ENCODE measurements at places on chromosomes 3 and 15.
A peak's percentile ranks its signal among the peaks of the same experiment; 100 is the strongest.

GRCh38 chr3:128133273-128133883, 9.8 kb upstream of the RUVBL1 start:
- peak; percentile 66 for DNase-seq

DNA sequence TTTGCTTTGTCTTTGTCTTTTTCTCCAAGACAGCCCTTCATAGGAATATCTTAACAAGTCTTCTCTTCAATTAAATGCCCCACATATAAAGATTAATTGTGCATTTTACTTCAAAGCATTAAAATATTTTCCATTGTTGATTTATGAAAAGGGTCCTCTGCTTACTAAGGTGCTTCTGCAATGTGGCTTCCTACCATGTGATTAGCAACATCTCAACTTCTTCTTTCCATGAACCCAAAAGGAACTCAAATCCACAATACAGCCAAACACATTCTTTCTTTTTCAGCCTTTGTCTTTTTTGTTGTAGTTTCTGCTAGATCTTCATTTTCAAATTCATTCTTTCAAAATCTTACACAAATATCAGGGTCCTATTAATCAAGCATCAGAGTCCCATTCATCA, 309.2 kb downstream of the NSUN3 start:
- DNase-seq, result no peak

DNA sequence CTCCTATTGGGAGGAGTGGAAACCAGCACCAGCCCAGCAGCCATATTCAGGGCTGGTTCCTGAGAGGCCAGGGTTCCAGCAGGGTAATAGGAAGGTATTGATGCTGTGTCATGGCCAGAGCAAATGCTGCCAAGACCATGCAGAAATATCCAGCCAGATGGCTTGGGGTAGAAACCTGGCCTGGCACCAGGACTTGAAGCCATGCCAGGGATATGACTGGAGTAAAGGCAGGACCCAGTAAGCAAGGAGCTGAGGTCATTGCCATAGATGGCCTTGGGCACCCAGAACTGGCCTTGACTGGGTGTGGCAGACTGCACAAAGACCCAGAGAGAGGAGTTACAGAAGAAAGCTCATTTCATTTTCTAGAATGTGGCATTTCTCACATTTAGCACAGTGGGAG, 257.6 kb upstream of the GOLGA6L4 start:
- DNase-seq, result no peak

DNA sequence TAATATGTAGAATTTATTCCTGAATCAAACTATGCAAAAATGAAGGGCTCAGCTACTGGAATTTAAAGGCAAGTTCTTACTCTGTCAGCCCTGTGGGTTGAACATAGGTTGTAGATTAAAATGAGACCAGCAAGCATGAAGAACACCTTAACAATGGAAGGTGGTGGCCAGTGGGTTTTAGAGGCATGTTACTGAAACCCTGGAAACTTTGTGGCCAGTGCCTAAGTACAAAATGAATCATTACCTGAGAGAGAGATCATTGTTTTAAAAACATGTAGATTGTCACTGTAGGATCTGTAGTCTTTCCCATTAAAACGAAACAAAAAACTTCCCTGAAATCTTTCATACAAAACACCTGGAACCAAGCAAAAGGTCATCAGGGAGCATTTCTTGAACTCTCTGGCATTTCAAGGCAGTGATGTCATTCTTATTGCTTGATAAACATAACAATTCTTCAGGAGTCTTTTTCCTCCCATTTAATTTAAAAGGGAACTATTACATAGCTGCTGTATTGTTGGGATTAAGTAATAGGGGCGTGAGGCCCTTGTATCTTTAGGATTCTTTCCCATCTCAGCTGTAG, 51.8 kb downstream of the TMEM108 start:
- no peak for DNase-seq

GRCh38 chr3:127053979-127054378, 71.1 kb downstream of the PLXNA1 start:
- no peak for DNase-seq

- DNase-seq, result no peak
These were observed 159.6 kb downstream of the MEIS2 start for GRCh38 chr15:36940636-36941260.

GRCh38 chr3:153113541-153113940, 48.5 kb upstream of the RAP2B start:
- DNase-seq, result no peak

DNA sequence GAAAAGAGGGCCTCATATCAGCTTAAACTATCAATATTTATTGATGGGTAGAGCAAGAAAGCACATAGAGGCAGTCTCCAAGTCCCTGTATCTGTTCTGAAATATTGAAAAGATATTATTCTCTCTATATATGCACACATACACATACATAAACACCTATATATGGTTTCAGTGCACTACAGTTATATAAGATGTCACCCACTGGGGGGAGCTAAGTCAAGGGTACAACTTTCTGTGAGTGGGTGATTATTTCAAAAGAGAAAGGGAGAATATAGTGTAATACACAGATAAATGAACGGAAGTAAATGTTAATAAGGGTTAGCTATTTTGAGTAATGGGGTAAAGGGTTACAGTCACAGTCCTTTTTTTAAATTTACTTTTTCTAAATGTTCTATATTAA, 8.8 kb downstream of the SNTN start:
- DNase-seq, result no peak

DNA sequence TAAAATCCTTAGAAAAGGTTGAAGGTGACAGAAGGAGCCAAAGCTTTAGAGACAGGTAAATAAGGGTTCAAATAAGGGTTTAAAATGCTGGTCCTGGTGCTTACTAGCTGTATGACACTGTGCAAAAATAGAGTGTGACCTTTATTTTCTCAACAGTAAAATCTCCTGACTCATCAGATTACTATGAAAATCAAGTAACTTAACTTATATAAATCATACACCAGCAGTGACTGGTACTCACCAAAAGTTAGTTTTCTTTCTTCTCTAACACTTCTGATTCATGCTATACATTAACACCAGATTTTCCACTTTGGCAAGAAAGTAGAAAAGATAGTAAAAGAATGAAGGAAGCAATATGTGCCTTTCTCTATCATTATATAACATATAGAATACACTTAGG, 205.9 kb upstream of the GBE1 start:
- no peak for DNase-seq

DNA sequence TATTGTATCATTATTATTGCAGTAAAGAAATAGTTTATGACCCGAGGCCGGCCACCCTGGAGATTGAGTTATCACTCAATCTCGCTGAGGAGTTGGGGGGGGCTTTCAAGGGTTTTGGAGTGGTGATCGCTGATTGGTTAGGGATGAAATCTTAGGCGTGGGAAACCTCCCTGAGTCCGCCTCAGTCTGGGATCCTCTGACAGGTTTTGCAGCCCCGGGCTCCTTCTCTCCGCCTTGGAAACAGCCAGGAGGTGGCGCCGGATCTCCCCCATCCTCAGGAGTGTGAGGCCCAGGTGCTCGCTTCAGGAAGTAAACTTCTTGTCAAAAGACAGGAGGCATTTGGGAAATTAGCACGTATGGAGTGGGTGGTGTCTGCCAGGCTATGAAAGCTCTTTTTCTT, 41.1 kb upstream of the SEC61A1 start:
- DNase-seq, result no peak

DNA sequence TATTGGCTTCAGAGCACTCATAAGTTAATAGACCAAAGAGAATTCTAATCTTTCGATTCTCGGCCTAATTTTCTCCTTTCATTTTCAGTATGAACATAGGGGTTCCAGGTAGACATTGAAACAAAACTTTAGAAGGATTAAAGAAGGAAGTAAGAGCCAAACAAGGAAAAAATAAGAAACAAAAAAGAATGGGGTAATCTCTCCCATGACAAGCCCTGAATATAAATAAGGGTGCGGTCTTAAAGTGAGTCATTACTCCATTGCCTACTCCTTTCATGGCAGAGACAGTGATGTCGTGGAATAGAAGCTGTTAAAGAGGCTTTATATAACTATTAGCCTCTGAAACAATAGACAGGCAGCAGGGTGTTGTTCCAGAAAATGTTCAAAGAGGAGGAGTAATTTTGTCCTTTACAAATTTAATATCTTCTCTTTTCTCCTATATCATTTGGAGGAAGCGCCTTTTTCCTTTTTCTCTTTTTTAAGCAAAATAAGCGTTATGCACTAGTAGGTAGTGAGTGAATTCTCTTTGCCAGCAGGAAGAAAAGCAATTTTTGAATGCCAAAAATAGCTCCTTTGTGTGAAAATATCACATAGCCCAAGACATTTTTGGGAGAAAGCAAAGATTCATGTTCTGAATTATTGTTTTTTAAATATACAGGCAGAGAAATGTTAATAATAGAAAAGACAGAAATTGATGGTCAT, 607.9 kb upstream of the KCNMB2 start:
- DNase-seq, result no peak

DNA sequence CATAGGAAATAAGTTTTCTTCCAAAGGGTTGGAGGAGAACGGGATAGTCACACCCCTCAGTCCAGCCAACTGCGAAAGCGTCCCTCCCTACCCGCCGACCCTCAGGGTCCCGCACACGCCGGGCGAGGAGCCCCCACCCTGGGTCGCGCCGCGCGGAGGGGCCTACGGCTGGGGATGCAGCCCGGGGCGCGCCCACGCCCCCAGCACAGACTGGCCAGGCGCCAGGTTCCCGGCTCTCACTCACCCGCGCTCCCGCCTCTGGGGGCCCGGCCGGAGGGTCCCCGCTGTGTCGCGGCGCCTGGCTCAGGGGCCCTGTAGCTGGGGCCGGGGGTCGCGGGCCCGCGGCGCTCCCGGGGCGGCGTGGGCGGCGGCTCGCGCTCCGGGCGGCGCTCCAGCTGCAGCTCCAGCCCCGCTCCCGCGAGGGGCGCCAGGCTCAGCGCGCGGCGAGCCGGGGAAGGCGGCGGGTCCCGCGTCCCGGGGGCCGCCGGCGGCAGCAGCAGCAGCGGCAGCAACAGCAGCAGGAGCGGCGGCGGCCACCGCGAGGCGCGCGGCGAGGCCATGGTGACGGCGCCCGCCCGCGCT, 375 bp downstream of the HEG1 start:
- no peak for DNase-seq

DNA sequence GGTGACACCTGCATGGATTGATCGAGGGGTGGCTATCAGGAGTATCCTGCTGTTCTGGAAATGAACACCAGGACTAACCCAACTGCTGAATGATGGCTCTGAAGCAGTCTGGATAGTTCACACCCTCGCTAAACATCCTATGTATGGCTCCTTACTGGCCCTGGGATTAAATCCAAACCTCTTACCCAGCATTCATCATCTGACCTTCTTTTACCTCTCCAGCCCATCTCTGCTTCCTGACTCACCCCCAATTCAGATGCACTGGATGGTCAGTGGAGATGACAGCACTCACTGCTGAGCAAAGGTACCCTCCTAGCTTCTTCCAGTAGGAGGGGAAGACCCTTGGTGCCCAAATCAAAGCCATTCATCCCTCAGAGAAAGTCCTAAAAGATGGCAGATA, 235.2 kb upstream of the TRIM42 start:
- no peak for DNase-seq

- peak; percentile 58 for DNase-seq
These were observed 55.1 kb downstream of the MBNL1 start for GRCh38 chr3:152323834-152324233.

- no peak for DNase-seq
These were observed 45.8 kb upstream of the CCDC174 start for GRCh38 chr3:14605744-14606143.

Measured in CD4-positive, alpha-beta T cell treated with Interferon alpha-2 for 1 hour (primary cell).